ENCODE measurements at places on chromosomes 6 and 20.
A peak's percentile ranks its signal among the peaks of the same experiment; 100 is the strongest.

DNA sequence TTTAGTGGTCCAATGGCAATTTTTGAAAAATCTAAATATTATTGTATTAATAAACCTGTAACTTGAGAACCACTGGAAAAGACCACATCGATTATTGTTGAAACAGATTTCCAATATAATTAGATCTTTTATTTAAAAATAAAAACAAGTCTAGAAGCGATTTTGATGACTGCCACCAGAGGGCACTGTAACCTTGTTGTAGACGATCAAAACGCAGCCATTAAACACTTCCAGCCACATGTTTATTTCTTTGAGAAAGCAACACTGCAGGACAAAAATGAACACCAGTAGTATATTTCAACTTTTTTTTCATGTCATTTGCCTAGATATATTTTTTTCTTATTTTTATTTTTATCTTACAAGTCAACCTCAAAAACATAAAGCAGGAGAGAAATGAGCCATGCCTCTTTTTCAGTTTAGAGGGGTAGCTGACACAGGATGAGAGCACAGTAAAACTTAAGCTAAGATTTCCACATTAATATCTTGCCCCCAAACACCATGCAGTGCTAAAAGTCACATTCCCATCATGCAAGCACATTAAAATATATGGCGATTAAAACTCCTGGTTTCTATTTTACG lies 115.4 kb downstream of the OPRM1 start:
- DNase-seq: peak; percentile 10

DNA sequence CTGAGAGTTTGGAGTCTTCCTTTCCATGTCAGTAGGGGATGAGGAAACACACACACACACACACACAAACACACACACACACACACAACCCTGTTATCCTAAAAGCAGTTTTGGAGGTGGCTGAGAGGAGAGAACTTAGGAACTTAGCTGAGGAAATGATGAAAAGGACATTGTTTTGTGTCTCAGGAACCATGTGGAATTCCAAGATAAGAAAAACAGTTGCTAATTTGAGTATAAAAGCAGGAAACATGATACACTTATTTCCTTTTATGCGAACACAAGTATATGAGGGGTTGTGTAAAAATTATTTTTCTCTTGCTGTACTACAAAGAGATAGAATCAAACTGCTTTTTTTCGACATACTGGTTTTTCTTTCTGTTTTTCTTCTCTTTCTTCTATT lies at the start of gene MYCT1:
MYCT1 (plus strand) TSS at position 264 of the 400 bp plus-strand sequence; CDS start at position 270, 6 bp downstream.
- no peak for DNase-seq

DNA sequence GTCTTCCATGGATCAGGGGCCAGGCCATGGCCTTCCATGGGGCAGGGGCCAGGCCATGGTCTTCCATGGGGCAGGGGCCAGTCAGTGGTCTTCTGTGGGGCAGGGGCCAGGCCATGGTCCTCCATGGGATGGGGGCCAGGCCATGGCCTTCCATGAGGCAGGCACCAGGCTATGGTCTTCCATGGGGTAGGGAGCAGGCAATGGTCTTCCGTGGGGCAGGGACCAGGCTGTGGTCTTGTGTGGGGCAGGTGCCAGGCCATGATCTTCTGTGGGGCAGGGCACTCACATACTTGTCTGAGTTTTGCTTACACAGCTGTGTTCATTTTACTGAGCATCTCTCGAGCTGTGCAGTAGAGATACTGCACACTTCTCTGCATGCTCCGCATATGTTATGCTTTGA lies 57.3 kb upstream of the THBS2 start:
- no peak for DNase-seq

GRCh38 chr20:20207291-20207690 lies 155.0 kb downstream of the CFAP61 start:
- DNase-seq: no peak

DNA sequence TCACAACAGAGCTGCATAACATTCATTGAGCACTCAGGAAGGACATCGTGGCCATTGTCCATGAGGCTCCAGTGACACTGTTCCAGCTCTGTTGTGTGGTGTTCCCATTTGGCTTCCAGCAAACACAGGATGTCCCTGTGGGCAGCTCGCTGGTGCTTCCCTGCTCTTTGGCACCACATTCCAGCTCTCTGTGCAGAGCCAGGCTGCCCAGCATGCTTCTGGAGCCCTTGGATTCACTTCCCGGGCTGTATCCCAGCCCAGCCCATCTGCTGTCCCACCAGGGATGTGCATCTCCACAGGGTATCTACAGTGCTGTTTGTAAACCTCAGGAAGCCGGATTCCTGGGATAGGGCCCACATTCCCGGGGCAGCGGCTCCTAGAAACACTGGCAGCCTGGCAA lies 57.2 kb downstream of the CTCFL start:
- peak; percentile 45 for DNase-seq

DNA sequence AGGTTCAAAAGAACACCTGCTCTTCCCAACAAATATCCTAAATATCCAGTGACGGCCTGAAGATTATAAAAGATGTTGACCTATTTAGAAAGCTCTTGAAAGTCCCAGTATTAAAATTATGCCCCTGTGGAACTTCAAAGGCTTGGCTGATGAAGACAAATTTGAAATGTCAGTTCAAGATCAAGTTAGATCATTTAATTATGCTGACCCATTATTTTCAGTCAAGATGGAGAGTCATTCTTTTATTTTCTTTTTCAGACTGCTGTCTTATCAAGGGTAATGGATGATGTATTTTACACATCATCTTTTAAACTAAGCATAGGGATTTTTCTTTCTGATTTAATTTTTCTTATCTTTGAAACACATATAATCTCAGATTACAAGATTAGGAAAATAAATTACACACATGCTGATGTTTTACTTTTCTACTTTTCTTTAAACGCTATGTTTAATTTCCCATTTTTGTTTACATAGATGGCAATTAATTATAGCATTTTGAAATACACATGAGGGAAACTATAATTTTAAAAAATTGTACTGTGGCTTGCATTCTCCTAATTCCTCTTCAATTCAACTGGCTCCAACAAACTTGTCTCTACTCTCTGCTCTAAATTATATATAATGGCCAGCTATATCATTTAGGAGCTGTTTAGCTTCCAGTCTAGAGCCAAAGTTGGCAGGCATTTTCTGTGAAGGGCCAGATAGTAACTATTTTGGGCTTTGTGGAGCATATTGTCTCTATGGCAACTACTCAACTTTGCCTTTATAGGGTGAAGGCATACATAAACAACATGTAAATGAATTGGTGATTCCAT lies 123.7 kb downstream of the RCAN2 start:
- no peak for DNase-seq

GRCh38 chr6:153727885-153728284 lies 311.2 kb upstream of the OPRM1 start:
- DNase-seq: no peak

DNA sequence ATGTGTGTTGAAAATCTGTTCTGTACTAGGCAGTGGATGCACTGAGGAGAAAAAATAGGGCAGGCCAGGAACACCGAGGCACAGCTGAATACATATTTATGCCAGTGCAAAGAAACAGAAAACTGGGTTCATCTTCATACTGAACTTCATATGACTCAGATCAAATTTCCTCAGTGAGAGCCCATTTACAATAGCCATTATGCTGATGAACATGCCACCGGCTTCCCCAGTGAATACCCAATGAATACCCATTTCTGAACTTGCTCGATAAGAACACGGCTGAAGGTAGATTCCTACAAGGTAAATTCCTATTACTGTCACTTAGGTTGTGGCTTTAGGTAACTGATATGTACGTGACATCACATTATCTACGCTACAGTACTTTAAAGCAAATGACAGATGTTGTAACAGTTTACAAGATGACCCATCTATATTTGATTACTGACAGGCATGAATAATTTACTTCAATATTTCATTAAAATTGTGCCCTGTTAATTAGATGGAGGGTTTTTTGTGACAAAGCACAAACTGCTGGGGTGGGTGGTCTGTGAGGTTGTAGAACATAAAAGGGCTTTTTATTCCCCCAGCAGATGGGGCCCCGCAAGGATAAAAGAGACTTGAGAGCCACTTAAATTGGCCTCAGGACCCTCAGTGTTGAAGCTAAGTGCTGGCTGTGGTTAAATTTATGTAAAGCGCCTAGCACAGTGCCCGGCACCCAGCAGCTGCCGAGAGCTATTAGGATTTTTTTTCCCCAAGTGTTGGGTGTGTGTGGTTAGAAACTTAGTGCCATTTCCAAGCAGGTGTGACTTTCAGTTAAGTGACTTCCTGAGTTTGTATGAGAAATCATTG lies 264.5 kb downstream of the CD83 start:
- no peak for DNase-seq

DNA sequence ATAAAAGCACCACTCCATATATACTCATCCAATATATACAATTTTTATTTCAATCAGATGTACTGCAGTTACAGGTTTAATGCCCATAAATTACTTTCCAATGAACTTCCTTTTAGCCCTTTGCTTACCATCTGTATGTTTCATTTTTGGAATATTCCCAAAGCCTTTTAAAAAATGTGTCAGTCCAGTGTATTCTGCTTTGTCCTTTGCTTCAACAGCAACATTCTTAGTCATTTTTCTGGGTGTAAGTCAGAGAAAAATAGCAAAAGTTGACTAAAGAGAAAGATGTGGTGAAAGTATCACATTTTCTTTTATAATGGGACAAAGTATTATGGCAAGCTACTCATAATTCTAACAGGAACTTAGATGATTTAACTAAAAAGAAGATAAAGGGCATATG lies 15.2 kb downstream of the DSE start:
- no peak for DNase-seq

DNA sequence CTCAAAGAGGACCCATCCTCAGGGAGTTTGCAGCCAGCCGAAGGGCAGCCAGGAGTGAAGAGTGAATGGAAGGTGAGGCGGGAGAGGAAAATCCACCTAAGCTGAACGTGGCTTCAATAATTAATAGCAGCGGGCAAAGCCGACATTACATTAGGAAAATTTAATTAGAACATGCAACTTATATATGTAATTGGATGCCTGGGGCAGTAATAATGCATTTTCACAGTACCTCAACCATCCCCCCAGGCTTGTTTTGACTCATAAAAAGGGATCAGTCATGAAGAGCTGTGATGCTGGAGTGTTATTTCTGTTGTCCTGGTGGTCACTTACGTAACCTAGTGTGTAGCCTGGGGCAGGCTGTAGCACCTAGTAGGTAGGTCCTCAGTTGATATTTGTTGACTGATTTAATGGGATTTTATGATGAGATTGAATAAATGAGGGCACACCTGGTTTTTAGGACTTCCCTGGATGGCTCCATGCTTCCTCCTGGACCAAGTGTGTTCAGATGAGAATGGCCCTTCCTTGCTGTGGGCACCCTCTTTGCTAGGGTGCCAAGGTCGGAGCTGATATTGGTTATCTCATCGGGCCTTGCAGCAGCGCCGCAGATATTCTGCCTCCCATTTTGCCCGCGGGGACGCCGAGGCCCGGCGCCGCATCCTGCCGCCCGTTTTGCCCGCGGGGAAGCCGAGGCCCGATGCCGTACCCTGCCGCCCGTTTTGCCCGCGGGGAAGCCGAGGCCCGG lies 128.8 kb downstream of the CDH26 start:
- no peak for DNase-seq

GRCh38 chr20:59068534-59068933 lies 25.9 kb upstream of the PRELID3B start:
- no peak for DNase-seq

DNA sequence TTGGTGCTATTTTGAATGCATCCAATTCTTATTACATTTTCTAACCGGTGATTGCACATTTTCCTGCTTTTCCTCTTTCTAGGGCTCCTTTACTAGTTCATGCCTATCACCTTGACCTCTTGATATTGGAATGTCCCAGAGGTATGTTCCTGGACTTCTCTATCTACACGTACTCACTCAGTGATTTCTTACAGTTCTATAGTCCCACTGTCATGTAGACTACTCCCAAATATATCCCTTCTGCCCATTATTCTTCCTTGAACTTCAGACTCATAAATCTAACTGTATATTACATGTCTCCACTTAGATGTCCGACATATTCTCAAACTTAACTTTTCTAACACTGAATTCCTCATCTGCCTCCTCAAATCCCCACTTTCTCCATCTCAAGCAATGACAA lies 7.2 kb upstream of the AHI1 start:
- DNase-seq: no peak

- DNase-seq: no peak
Measured at GRCh38 chr20:51696304-51697071, 71.7 kb downstream of the ATP9A start.

DNA sequence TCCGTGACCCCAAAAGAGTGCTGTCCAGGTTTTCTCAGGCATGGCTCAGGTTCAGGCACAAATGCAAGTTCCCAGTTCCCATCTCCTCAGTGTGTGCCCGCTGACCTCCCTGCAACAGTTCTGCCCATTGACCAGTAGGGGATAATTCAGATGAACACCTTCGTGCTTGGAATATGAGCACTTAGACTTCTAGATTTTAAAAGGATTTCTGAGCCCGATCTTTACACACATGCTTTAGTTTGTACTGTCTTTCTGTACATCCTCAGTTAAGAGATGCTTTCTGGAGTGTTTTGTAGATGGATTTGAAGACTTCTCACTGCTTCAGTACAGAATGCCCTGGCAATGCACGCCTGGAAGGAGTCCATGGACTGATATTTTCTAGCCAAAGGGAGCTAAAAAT lies 239.6 kb upstream of the PLCB4 start:
- no peak for DNase-seq

DNA sequence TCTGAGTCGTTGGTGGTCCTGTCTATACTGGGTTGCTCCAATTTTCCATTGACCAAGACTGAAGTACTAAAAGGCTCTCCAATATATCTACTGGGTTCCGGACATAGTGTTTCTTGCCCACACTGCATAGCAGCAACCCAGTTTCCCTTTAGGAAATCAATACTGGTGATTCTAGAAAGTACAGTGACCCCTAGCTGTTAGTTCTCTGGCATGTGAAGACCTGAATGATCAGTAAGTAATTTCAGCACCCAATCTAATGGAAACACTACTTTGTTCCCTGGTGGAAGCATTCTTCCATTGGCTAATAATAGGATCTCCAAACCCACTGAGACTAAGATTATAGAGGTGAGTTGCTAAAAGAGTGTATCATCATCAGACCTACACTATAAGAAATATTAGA lies 40.8 kb upstream of the STMND1 start:
- no peak for DNase-seq

DNA sequence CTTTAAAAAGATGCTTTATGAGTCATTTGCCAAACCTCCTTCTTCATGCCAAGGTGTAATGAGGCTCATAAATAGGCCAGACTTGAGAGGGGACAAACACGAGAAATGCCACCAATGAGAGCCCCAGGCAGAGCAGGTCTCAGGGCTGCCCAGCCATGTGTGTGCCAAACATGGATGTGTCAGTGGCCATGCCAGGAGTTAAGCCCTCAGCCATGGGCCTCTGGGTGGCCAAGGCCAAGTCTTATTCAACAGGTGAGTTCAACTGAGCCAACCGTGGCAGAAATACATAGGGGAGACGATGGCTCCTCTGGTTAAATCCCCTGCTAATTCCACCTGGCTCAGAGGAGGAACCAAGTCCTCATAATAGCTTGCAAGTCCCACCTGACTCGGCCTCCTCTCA lies 358.8 kb downstream of the PREX1 start:
- DNase-seq: no peak

DNA sequence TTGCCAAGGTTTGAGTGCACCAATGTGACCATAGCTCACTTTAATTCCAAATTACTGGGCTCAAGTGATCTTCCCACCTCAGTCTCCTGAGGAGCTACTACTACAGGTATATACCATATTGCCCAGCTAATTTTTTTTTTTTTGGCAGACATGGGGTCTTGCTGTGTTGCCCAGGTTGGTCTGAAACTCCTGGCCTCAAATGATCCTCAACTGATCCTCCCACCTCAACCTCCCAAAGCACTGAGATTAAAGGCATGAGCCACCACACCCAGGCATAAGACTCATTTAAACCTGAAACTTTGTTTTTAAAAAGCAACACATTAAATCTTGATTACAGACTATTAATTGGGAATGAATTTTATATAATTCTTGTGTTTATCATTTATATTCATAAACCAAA lies 67.7 kb downstream of the ARHGAP18 start:
- DNase-seq: no peak

All from NCI-H446 treated with DMSO at 0.1 percent for 48 hours (cell line).